ENCODE measurements at places on chromosomes 11 and 22.

GRCh38 chr11:18721561-18722292 lies 4.3 kb downstream of the IGSF22 start:
- DNase-seq, result no peak

- no peak for DNase-seq
These were observed 26.4 kb upstream of the CD5 start for GRCh38 chr11:61075891-61076290.

DNA sequence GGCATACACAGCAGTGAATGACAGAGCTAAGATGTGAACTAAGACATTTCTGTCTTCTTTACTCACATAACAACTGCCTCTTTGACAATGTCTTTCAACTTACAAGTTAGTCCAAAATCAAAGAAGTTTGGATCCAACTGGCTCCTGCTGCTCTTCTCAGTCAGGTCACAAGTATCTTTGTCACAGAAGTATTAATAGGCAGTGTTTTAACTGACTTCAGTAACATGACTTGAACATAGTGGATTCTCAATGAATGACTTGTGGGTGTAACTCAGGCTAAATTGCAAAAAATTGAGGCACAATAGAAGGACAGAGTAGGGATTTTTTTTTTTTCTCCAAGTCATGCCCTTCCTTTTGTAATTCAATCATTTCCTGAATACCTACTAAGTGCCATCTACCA lies 22.6 kb downstream of the DBX1 start:
- no peak for DNase-seq

GRCh38 chr11:30683176-30683575 lies 97.0 kb upstream of the MPPED2 start:
- DNase-seq, result no peak

DNA sequence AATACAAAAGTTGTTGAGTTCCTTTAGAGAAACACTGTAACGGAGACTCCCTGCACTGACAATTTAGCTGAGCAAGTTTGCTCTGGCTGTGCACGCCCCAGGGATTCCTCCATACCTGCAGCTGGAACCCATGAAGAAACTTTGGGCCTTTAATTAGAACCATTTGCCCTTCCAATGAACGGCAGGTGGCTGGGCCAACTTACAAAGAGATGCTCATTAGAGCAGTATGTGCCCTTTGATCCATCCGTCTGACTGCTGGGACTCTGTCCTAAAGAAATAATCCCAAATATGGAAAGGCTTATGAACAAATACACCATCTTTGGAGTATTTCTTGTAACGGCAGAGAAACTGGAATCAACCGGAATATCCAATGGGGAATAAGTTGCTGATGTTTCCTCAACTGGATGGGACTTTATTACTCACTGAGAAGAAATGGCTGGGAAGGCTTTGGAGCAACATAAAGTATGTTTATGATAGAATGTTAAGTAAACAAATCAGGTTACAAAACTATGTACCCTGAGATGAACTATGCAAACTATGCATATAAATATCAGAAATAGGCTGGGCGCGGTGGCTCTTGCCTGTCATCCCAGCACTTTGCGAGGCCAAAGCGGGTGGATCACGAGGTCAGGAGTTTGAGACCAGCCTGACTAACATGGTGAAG lies 24.4 kb upstream of the FBLN1 start:
- no peak for DNase-seq

- no peak for DNase-seq
These were observed 37.8 kb upstream of the CELSR1 start for GRCh38 chr22:46574993-46575910.

- DNase-seq, result no peak
These were observed 59.9 kb downstream of the SLC1A2 start for GRCh38 chr11:35359321-35360054.

- no peak for DNase-seq
These were observed 82.9 kb downstream of the CCDC34 start for GRCh38 chr11:27280140-27280539.

Measured in stimulated activated CD4-positive, alpha-beta T cell treated with anti-CD3 and anti-CD28 coated beads, TNF-alpha, amount 100 ng/mL, for 24 hours (primary cell).